Activated CD8-positive, alpha-beta memory T cell treated with anti-CD3 and anti-CD28 coated beads, Interleukin-2, amount 10 ng/mL, durations not matched to agents 7 days and 5 days (primary cell): ENCODE measurements at places on chromosomes 2 and 18.
A peak's percentile ranks its signal among the peaks of the same experiment; 100 is the strongest.

DNA sequence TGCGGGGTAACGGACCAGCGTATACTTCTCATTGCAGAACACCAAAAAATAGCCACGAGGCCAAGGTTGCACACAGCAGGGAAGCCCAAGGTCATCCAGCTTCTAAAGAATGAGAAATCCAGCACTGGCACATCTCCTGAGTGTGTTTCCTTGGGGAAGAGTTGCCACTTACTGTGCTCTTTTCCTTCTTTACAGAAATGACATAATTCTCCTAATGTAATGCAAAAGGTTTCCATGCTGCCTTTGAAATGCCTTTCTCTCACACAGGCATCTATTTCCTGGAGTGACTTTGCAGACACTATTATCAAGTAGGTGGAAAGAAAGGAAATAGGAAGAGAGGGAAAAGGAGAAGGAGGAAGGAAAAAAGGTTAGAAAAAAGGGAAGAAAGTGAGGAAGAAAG is 862.1 kb upstream of the CELF4 start:
- no peak for DNase-seq

- DNase-seq: no peak
Measured at GRCh38 chr2:148031152-148031551, 10.3 kb downstream of the MBD5 start.

GRCh38 chr18:5975111-5976002 is 80.0 kb upstream of the TMEM200C start:
- no peak for DNase-seq

DNA sequence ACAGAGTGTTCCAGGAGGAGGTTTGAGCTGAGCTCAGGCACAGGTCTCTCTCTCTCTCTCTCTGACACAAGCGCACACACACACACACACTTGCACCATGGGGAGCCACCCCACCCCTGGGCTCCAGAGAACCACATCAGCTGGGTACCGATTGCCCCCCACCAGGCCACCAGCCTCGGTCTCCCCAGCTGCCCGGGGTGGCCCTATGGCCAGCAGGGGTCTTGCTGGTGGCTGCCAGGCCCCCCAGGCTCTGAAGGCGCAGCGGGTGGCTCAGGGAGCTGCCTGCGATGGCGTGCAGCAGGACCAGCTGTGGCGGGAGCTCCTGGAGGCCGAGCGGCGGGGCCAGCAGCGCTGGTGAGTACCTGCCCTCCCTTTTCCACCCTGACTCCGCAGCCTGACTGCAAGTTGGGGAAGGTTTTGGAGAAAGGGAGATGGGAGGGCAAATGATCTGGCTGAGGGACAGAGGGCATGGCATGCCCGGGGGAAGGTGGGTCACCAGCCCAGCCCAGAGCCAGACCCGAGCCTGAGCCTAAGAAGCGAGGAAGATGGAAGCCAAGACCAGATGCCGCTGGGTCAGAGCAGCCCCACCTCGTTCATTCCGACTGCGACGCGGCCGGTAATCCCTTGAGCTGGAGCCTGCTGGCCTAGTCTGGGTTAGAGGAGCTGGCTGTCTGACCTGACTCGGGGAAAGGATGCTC is 21.9 kb upstream of the SLC66A3 start:
- DNase-seq: no peak

DNA sequence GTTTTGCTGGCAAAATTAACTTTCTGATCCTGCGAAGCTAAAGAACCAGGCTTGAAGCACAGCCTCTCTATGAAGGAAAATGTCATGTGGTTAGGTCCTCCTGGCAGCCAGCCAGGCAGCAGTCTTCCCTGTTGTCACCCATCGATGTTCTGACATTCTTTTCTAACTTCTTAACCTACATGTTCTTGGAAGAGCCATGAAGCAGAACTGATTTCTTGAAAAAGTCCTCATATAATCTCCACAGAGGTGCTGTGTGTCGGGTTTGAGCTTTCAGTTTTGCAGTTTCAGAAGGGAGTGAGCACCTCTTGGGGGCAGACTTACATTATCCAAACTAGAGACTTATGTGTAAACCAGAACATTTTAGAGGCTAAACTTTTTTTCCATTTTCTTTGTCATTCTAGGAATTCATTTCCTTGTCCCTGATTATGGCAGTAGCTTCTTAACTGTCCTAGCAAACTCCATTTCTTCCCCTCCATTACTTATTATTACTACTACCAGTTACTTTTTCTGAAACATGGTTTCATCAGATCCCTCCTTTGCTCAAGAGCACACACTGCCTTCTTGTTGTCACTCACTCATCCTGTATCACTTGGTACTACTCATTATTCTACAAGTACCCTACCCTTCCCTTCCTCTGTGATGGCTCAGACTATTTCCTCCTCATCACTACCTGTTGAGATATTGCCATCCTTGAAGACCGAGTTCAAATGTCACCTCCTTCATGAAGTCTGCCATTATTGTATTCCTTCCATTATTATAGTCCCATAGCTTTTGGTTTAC is 31.1 kb downstream of the DOK1 start:
- DNase-seq: peak; percentile 58
